NCI-H524 (cell line): ENCODE measurements at places on chromosomes 1 and 21.

- no peak for DNase-seq
Measured at GRCh38 chr1:204977318-204977717, 65.7 kb upstream of the CNTN2 start.

DNA sequence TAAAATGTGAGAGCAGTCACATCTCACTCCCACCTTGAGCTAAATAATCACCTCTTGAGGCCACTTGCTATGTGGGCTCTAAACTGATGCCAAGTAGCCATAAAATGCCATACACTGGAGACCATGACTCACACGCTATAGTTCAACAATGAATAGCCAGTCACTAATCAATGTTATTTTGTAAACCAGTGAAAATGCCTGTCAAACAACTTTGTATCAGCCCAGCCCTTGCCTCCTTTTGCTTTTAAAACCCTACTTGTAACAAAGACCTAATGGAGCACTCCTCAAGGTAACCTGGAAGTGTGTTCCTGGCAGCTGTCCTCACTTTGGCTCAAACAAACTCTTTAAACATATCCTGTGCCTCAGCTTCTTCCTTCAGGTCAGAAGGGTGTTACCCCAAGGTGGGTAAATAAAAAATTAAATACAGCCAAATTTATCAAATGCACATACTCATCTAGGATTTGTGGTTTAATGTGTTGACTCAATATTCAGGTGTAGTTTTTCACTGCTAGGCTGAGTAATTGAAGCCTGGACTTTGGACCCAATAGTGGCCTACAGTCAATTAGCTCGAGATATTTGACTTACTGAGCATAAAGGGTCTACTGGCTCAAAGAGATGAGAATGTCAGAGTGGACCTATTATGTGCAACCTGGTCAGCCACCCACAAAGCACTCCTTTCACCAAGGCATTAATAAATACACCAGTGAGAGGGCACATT, 154.3 kb downstream of the COQ8A start:
- no peak for DNase-seq

- DNase-seq, result peak; percentile 62
Measured at GRCh38 chr1:225409051-225409450, 18.8 kb downstream of the LBR start.

DNA sequence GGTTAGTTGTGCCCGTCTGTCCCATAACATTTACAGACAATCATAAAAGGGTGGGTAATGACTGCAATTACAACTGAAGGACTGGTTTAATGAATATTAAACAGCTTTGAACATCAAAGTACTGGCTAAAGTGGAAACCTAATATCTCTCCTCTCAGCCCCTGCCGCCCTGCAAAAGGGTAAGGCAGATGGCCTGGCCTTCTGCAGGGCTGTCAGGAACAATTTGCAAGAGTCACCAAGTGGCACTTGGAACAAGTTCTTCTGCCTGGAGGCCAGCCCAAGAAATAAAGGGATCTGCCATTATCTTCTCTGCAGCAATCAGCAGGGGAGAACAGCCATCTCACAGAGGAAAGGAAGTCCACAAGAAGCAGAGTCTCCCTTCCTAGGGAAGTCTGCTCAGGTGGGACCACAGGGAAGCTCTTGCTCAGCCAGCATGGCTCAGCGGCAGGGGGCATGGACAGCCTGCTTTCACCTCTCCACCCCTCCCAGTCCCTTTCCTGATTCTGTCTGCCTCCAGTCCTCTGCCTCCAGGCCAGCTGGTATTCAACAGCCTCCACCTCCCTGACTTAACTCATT, 96.1 kb downstream of the TRABD2B start:
- DNase-seq, result peak; percentile 98

- no peak for DNase-seq
Measured at GRCh38 chr1:156848461-156849150, 10.3 kb downstream of the INSRR start.

- peak; percentile 1 for DNase-seq
Measured at GRCh38 chr1:58162952-58163550, 383.5 kb downstream of the OMA1 start.

GRCh38 chr1:192527111-192527795, 48.3 kb upstream of the RGS1 start:
- DNase-seq, result no peak

DNA sequence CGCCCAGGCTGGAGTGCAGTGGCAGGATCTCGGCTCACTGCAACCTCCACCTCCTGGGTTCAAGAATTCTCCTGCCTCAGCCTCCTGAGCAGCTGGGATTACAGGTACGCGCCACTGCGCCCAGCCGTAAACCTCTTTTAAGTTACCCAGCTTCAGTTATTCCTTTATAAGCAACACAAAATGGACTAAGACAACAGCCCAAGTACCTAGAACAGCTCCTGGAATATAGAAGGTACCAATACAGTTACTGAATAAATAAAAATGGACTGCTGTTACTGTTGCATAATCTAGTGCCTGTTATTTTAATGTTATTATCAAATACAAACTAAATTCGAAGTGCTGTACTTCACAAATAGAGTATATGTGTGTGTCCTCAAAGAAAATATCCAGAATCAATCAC, 17.1 kb downstream of the RNF115 start:
- DNase-seq, result no peak

DNA sequence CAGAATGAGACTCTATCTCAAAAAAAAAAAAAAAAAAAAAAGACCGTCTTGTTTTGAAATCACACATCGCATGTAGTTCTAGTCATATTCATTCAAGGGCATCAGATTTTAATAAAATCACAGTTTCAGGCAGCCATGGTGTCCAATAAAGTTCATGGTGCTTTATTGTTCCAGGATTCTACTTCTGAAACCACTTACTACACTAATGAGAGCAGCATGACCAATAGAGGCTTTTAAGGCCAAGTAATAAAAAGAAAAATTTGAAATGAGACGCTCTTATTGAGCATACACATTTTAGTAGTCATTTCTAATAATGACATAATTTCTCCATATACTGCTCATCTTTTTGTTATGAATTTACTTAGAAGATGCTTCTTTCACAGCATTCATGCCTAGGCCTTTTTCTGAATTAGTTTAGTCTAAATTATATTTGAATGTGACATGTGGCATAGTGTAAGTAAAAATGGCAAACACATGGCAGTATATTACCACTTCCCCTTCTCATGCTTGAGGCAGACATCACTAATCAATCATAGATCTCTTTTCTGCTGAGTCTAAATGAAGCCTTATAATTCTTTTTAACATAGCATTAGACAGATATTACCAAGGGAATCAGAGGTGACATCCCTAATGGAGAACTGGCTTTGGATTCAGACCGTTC, 18.5 kb downstream of the NTMT2 start:
- no peak for DNase-seq
